HFF-Myc (cell line): ENCODE measurements at places on chromosomes 13 and 19.

DNA sequence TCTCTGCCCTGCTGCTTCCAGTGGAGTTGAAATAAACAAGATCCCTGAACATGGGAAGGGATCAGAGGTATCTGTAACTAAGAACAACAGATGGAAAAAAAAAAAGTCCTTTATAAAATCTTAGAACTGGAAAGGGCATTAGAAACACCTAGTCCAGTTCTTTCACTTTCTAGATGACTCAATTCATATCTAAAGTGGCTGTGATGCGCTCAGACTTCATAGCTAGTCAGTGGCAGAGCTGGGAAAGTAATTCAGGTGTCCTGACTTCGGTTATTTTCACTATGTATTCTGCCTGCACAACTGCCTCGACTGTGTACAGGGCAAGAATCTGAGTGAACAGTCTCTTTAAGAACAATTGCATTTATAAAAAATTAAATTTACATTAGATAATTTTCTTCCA, 151.8 kb upstream of the TMTC4 start:
- no peak for DNase-seq

DNA sequence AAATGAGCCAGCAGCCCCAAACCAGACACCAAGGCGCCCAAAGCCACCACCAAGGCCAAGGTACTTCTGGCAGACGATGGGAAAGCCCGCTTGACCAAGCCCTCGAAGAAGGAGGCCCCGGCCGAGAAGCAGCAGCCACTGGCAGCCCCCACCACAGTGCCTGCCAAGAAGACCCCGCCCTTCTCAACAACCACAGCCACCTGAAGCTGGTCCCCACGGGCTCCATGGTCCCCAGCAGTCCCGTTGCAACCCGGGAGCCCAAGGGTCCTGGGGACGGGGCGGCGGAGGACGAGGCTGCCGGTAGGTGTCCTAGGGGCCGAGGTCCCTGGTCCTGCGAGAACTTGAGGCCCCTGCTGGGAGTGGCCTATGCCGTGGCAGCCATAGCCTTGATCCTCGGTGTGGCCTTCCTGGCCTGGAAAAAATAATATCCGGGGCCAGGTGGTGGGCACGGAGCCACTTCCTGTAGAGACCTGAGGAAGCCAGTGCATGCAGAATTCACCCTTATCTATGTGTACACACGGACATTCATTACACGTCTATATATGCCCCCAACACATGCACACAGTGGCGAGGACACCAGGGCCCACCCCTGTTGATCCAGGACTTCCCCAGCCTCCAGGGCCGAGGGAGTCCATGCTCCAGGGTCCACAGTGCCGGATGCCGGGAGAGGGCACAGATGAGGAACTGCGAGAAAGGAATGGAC, 13.8 kb downstream of the C1QTNF9 start:
- no peak for DNase-seq

GRCh38 chr19:42378225-42379215, 11.6 kb downstream of the CNFN start:
- DNase-seq, result no peak

- DNase-seq, result no peak
These were observed 24.1 kb upstream of the WDR18 start for GRCh38 chr19:960020-960419.

DNA sequence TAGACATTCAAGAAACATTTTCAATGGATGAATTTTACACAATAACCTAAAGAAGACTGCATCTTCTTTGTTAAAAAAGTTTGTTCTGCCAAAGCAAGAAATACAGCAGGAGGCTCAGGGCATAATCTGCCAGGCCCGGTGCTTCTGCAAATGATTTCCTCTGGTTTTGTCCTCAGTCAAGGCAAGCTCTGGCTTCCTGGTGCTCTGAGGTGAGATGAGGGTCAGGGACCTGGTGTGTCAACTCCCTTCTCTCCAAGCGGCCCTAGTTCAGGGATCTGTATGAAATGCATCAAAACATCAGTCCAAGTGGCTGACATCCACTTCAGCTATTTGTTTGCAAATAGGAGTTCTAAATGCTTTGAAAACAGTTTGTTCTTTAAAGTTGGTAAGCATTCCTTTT, 31.6 kb downstream of the LACC1 start:
- DNase-seq, result no peak

GRCh38 chr19:8017808-8018207, 12.4 kb upstream of the ELAVL1 start:
- DNase-seq, result no peak

- DNase-seq, result no peak
These were observed 460.0 kb downstream of the COG6 start for GRCh38 chr13:40115426-40115825.

GRCh38 chr19:29596885-29597525, 9.1 kb upstream of the POP4 start:
- DNase-seq, result no peak

GRCh38 chr13:40132249-40132648, 476.8 kb downstream of the COG6 start:
- no peak for DNase-seq

- no peak for DNase-seq
These were observed 23.1 kb upstream of the PDX1 start for GRCh38 chr13:27896726-27897125.

- DNase-seq, result no peak
These were observed 9.0 kb upstream of the USP29 start for GRCh38 chr19:57110592-57111328.

DNA sequence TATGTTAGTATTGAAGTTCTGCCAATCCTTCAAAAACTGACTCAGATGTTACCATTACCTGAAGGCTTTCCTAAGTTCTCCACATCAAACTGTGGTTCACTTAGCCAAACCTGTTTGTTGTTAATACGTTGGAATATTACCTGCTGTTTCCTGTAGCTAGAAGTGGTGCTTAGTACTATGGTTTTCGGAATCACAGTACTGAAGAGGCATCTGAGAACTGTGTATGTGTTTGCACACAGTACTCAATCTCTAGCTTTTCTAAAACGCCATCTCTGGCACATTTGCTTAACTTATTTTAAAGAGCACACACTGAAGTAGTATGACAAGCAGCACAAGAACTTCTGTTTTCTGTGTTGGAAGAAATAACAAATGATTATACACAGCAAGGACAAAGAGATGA, 248.2 kb downstream of the SHISA2 start:
- no peak for DNase-seq

DNA sequence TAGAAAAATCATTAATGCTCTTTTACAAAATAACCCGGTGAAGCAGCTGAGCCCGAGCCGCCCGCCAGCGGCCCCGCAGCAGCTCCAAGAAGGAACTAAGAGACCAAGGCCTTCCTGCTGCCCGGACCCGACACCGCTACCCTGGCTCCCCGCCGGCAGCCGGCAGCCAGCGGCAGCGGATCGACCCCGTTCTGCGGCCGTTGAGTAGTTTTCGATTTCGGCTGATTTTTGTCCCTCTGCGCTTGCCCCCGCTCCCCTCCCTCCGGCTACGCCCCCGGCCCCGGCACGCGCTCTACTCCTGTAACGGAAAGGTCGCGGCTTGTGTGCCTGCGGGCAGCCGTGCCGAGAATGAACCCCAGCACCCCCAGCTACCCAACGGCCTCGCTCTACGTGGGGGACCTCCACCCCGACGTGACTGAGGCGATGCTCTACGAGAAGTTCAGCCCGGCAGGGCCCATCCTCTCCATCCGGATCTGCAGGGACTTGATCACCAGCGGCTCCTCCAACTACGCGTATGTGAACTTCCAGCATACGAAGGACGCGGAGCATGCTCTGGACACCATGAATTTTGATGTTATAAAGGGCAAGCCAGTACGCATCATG, at the start of gene PABPC3:
Gene PABPC3, plus strand, starts transcription at position 286 of the 603 bp plus-strand sequence. Its CDS starts 63 bp downstream, at position 349.
- DNase-seq, result no peak

GRCh38 chr19:6126335-6126974, 9.0 kb upstream of the ACSBG2 start:
- no peak for DNase-seq

DNA sequence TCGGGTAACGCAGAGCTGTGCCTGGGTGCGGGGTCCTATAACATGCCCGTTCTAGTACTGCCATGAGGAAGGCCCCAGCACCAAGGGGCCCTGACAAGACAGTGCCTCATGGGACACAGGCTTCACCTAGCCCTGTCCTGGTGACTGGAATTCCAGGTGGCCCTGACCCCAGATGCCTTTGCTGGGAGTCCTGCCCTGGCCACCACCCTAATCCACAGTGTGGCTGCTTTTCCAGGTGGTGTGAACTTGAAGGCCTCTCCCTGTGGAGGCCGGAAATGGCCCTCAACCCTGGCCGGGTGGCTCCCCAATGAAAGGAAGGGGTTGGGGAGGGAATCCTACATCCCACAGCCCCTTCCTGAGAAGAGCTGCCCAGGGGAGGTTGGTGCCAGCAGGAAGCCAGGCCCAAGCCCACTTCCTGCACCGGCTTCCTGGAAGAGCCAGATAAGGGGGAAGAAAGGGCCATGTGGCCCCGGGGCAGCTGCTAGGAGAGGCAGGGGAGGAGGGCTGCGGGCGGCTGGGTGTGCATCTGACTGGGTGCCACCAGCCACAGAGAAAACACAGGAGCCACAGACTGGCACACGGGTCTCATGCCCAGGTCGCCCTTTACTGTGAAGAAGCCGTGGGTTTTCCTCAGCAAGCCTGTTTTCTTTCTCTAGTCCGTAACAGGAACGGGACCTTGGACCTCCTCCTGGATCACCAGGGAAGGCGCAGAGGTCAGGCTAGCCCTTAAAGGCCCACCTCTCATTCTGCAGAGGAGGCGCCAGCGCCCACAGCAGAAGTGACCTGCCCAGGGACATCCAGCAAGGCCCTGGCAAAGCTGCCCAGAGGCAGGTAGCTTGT, 4.7 kb downstream of the LSM4 start:
- no peak for DNase-seq

DNA sequence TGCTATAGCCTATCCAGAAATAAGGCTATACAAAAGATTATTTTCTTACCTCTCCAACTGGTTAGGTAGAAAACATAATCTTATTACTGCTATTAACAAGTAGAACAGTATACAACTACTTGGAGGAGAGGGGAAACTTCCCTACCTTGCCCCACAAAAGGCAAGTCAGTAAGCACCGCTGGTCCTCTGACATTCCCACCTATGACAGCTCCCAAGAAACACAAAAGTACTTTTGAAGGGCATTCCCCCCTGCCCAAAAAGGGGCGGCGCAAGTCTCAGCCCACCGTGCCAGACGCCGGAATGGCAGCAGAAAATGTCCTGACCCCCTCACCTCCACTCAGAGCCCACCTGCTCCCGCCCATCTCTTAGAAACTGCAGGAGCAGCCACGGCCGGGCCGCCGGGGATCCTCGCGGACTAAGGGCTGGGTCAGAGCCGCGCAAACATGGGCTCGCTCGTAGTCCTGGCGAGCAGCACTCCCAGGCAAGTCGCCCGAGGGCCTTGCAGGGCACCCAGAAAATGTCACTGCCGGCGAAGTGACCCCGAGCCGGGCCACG, 437 bp downstream of the SUCLA2 start:
- DNase-seq, result no peak

DNA sequence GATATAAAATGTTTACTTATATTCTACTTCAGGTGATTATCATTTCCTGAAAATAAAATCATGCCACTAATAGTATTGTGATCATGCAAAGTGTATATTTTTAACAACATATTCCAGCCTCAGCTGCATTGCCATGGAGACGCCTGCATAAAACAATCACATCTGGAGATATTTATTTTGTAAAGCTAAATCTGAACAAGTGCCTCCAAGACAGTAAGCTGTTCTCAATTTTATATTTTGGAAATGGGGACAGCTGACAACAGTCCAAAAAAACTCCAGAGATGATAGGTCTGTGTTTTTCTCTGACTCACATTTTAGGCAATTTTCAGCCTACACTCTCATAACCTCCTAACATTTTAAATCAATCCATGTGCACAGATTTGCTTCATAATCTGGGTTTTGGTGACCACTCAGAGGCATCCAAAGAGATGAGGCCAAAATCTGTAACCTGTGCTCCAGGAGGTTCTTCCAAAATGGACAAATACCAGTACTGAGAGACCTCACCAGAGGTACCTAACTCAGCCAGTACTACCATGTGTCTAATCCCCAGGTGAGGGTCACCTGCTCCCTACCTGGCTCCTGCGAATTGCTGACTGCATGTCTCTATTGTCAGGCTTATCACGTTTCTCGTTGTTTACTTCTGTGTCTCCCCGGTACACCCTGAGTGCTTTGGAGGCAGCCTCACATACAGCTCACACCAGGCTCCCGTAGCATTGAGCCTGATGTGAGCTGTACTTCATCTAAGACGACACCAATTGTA, 62.7 kb downstream of the COL4A1 start:
- peak; percentile 85 for DNase-seq

GRCh38 chr13:26307701-26308100, 53.8 kb downstream of the CDK8 start:
- no peak for DNase-seq

- DNase-seq, result no peak
These were observed 165.2 kb downstream of the SHISA2 start for GRCh38 chr13:25886438-25887214.

- no peak for DNase-seq
These were observed 139.1 kb upstream of the SERP2 start for GRCh38 chr13:44234566-44234965.

DNA sequence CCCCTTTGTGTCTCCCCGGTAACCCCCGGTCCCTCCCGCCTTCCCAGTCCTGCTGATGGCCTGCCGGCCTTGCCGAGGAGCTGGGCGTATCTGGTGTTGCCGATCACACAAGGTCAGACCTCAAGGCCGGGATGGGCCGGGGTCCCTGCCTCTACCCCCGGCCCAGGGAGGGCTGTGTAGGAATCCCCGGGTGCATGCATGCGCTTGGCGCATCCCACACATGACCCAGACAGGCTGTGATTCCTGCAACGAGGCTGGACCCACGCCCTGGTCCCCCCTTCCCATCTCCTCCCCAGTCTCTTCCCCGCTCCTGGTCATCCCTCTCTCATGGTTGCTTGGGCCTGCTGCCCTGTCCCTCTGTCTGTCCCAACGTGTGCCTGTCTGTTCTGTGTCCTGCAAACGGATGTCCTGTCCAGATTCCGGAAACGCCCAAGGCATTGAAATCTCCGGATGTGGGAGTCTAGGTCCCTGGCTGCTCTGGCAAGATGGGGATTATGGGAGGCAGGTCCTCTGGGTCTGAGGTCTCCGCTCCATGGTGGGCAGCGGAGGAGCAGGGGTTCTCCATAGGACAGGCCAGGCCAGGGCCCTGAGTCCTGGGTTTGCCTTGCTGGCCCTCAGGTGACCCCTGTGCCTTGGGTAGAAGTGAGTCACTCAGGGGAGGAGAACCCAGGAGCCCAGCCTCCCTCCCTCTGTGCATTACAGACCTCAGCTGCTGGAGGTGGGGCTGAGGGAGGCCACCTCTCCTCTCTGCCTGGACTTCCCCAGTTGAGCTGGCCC, 1.6 kb downstream of the PKN1 start:
- peak; percentile 26 for DNase-seq

- no peak for DNase-seq
These were observed 4.2 kb downstream of the TRAPPC6A start for GRCh38 chr19:45173816-45174215.
